ENCODE measurements at places on chromosomes 5 and 9. TPM values are rescaled to one million over a fixed set of nuclear protein-coding genes. Genes with fewer than 3 reads are reported as not detected.
A peak's percentile ranks its signal among the peaks of the same experiment; 100 is the strongest.

- DNase-seq, result peak; percentile 57
Measured at GRCh38 chr5:11182441-11183080, 421.5 kb upstream of the DAP start.

DNA sequence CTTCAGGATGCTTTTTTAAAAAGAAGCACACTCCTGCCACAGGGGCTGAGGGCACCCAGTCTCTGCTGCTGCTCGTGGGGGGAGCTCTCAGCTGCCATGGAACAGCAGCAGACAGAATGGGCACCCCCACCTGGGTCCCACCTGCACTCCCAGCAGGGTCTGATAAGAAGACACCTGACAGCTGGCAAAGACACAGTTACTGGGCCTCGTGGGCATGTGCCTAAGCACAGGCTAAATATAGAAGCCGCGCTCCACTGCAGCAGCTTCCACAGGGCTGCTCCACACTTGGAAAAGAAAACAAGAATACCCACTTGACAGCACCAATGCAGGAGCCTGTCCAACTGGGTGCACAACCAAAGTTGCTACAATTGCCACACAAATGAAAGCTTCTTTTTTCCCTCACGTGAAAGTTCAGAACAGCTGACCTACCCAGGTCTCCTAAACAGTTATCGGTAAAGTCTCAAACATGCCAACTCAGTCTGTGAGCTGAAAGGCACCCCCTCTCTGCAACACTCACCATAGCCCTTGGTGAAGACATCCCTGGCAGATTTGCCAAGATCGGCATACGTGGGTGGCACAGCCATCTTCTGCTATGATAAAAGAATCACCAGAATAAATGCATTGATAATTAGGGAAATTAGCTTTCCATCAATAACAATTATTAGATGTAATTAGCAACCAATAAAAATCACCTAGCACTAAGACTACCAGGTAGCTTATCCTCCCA, 12.2 kb downstream of the VDAC1 start:
- DNase-seq, result no peak

GRCh38 chr5:1134478-1134877, 22.6 kb upstream of the SLC12A7 start:
- DNase-seq, result no peak

DNA sequence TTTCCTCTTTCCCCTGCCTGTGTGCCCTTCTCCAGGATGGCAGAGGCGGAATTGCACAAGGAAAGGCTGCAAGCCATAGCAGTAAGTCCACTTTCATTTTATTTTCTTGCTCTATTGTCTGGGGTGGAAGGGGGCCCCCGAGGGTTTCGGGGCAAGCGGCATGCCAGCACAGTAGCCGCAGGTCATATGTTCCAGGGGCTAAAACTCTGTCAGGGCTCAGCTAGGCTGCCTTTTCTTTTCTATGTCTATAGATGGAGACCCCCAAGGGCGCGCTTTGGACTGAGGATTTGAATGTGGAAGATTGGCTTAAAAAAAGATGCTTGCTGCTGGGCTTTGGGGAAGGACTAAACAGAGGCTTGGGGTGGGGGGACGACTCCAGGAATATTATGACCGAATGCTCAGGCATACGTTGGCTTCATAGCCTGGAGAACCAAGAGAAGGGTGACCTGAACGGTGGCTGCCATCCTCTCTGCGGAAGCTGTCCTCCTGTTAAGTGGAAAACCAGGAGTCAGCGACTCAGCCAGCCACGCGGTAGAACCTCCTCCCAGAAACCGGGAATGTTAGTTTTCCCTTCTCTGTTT, 545 bp downstream of the PALM2AKAP2 start:
- DNase-seq, result peak; percentile 43

DNA sequence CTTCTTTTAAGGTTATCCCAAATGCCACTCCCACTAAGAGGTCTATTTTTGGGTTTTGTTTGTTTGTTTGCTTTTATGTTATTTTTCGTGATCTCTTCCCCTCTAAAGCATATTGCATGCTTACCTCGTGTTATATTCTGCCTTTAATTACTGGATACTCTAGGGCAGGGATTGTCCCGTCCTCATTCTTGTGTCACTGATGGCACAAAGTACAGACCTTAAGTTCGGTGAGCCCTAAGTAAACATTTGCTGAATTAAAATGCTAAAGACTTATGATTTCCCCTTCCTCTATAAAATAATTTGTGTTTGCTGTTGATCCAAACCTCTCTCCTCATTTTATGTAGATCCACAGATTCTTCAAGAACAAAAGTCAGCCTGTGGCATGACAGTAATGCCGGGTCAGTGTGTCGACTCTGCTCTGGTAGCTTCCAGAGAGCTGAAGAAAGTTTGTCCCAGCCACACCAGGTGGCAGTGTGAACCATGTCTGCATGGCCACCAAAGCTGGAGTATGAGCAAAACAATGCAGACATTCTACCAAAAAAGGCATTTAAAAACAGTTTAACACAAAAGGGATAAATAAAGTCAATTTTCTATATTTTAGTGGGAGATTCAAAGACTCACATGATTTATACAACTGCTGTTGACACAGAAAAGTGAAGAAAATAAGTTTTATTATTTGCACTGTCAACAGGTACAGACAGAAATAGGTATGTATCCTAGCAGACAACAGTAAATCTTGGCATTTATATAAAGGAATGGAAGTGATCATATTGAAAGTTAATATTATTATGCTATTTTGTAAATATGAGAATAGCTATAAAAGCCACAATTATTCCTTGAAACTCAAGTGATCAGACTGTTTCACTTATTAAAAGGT, 17.9 kb upstream of the POC5 start:
- DNase-seq, result no peak

DNA sequence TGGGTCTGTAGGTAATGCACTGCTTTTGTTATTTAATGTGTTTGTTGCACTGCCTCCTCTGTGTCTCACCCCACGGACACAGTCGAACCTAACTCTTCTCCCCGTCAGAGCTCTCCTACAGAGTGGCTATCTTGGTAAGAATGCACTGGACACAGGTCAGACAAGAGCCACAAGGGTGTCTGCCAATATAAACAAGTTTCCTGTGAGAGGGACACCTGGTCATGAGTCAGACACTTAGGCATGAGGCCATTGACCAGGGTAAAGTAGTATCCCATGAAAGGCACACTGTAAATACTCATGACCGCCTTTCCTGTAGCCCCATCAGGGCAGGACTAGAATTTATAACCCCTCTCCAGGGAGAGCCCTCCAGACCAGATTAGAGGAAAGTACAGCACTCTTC, 115.5 kb downstream of the SLC12A2 start:
- peak; percentile 22 for DNase-seq

- DNase-seq, result no peak
Measured at GRCh38 chr9:116061546-116062205, 91.9 kb upstream of the PAPPA start.

GRCh38 chr5:43312699-43313034, 545 bp downstream of the HMGCS1 start:
- no peak for DNase-seq

DNA sequence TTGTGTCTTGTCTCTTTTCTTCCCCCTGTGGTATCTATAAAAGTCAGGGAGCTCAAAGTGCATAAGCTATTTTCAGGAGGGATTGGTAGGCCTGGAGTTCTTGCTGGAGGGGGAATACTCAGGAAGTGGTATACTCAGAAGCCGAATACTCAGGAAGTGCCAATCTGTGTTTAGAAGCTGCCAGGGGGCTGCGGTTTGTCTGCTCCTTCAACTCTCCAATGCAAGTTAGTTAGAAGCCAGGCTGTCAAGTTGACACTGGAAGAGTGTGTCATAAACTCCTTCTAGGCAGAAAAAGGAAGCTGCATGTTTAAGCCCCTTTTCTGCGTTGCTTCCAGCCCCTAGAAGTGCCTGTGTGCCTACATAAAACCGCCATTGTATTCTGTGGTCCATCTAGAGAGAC, 366.5 kb downstream of the TAF11L14 start:
- DNase-seq, result no peak

DNA sequence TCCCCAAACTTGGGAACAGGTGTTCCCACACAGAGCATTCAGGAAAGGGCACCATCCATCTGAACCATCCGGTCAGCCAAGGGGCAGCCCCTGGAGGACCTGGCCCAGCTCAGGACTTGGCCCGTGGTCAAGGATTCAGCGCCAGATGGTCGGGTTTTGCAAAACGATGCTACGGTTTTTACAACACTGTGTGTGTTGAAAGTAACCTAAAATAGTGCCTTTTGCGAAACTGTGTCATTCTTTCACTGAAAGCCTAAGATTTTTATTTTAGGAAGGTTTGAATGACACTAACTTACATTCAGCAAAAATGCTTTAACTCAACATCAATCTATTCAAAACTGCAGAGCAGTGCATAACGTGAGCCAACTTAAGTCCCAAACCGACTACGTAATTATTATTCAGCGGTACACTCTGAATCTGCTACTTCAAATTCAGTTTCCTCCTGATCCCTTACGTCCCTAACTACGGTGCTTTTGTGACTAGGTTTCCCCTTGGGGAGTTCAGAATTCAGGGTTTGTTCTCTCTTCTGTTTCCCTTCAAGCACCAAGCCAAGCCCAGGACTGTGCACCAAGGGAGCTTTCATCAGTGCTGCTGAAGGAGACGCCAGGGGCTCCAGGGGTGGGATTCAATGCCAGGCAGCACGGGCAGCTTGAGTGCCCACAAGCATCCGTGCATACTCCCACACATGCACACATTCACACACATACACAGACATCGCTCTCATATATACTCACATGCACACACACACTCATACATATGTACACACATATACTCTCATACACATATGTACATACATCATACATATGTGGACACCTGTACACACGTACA, 25.8 kb downstream of the LPCAT1 start:
- peak; percentile 10 for DNase-seq

DNA sequence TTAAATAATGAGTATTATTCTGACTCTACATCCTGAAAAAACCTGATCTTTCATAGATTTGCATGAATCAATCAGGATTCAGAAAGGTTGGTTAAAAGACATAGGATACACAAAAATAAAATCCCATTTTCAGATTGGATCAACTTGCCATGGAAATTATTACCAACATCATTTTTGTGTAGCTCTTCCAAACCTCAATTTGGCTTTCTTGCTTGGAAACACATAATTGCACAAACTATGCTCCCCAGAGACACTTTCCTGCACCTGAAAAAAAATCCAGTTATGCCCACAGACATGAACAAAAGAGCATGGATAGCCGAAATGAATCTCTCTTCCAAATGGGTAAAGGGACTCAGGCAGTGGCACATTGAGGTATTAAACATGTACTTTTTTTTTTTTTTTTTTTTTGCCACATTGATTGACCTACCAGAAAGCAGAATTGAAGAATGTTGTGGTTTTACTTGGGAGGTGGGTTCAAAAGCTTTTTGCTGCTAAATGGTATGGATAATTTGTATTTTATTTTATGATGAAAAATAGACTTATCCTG, 135.4 kb upstream of the FBN2 start:
- no peak for DNase-seq

PCDHA11 gene
- polyA plus RNA-seq, result 0.15 TPM

MARCOL gene
- not detected for polyA plus RNA-seq

Data from fibroblast of lung (primary cell).